ENCODE measurements at places on chromosomes 3 and 15.

DNA sequence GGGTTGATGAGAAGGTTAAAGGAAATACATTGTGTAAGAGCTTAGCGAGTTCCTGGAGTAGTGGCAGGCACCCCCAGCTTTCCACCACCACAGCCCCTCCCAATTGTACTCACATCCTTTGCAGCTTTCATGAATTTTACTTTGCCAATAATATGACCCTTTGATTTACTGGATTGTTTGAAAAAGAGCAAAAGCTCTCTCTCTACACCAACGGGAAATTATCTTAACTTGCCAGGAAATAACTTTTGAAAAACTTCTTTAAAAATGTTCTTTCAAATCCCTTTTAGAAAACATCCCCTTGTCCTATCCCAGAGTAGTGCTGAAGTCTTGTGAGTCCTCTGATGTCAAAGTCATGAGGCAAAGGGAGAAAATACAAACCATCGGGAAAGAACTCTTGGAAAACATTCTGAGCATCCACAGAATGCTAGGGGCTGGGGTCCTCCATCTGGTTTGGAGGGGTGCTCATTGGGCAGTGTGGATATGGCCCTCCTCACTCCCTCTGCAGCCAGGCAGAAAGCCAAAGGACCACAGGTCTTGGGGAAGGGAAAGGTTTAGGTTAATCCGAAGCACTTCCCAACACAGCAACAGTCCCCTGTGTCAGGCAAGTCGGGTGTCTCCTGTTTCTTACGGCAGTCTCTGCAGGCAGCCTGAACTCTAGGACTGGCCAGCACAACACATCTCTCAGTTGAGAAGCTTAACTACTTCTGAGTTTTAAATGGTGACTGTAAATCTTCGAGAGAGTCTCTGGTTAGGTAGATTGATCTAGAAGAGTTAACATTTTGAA lies 36.5 kb downstream of the BOC start:
- DNase-seq, result no peak

- no peak for DNase-seq
Measured at GRCh38 chr3:69252631-69253030, 130.2 kb upstream of the LMOD3 start.

- no peak for DNase-seq
Measured at GRCh38 chr15:91975241-91975978, 121.9 kb downstream of the SLCO3A1 start.

DNA sequence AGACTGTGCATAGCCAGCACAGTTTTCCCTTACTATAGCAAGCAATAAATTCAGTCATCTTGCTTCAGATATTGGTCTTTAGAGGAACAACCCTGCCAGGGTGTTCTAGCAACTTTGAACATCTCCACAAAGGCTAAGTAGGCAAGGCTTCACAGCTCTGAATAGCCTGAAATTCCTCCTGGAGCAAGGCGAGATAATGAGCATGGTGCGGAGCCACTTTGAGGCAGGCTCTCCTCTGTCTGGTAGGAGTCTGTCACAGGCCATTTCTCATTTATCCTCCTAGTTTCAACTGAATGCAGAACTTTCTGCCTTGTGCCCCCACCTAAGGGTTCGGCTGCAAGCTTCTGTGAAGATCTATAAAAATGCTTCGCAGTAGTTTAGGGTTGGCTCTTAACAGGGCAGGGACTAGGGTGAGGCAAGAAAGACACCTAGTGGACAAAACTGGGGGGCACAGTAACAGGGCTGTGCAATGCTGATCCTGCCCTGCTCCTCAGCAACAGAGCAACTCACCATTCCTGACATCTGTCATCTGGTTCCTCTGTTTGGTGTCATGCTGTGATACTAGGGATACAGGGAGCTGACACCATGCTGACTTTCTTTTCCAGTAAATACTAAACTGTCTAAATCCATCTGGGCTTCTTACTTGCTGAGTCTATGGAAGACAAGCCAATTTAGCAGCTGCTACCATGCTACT lies 16.6 kb upstream of the EHHADH start:
- no peak for DNase-seq

DNA sequence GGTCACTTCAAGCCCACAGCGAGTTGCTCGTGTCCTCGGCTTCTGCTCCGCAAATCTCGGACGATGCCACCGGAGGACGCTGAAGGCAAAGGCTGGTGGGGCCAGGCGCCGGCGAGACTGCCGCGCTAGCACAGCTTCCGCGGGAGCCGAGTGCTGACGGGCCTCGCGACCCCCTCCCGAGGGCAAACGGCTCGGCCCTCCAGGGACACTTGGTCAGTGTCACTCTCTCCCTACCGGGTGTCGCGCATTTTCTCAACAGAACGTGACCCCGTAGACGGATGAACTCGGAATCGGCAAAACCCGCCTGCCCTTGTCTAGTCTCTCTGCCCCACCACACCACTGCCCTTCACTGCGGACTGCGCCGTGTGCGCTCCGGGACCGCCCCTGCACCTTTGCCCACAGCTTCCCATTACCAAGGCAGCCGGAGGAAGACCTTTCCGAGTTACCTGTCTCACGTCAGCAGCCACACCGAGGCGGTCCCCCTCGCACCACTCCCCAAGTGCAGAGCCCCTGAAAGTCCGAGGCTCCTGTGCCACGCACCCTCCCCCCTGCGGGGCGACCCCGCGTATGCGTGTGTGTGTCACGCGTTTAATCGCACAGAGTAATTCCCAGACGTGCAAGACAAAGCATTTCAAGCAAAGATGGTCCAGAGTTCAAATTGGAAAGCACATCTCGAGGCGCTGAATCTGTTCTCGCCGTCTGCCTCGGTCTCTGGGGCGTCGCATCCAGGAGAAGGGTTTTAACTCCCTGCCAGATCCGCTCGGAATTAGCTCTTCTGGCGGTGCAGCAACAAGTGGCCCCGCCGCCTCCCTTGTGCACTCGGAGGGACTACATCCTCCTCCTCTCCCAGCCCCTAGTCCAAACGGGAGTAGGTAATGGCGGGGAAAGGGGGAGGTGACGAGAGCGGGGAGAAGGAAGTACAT lies 245.0 kb upstream of the TOPAZ1 start:
- peak; percentile 43 for DNase-seq

- no peak for DNase-seq
Measured at GRCh38 chr3:192022412-192022811, 561.4 kb downstream of the PYDC2 start.

DNA sequence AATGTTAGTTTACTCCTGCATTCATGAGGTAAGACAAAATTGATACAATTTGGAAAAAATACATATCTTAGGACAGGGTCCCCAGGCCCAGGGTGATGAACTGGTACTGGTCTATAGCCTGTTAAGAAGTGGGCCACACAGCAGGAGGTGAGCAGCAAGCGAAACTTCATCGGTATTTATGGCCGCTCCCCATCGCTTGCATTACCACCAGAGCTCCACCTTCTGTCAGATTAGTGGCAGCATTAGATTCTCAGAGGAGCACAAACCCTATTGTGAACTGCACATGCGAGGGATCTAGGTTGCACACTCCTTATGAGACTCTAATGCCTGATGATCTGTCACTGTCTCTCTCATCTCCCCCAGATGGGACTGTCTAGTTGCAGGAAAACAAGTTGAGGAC lies 880.6 kb downstream of the MCTP2 start:
- DNase-seq, result no peak

All from hypothalamus (tissue), 51 donors.